Stimulated activated CD8-positive, alpha-beta memory T cell treated with anti-CD3 and anti-CD28 coated beads, Interleukin-2, amount 100 ng/mL, for 1 hour (primary cell): ENCODE measurements at places on chromosomes 12 and 14.

- DNase-seq = no peak
These were observed 3.5 kb downstream of the AICDA start for GRCh38 chr12:8609061-8609570.

DNA sequence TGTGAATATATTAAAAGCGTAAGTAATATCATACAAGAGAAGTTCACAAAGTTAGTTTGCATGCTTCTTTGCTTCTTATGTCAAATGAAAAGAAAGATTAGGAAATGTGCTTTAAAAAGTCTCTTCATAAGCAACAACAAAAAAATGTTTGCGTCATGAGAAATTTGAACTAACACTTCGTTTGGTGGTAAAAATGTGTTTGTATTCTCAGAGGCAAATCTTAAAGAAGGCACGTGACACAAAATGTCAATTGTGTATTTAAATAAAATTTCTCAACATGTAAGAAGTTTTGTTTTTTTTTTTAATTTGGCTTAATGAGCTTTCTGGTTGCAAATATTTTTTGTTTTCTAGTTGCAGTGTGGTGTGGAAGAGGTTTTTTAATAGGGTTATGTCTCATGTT, 93.8 kb downstream of the TMTC2 start:
- no peak for DNase-seq

DNA sequence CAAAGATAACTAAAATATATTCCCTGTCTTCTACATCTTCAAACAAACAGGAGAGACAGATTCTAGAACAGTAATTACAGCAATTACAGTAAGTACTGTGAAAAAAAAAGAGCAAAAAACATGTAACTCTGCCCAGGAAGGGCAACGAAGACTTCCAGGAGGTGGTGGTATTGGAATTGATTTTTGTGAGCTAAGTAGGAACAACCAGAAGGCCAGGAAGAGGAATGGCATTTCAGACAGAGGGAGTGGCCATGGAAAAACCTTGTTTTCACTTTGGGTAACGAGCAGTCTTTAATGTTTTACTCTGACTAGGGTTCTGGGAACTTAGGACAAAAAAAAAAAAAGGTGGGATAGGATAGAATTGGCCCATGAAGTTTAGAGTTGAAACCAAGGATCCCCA, 196.3 kb upstream of the PLEKHG7 start:
- DNase-seq = no peak

- no peak for DNase-seq
These were observed 32.0 kb downstream of the CDK17 start for GRCh38 chr12:96368233-96368632.

- DNase-seq = no peak
These were observed 286.9 kb downstream of the RAD51B start for GRCh38 chr14:68106456-68106855.

- no peak for DNase-seq
These were observed 88.1 kb upstream of the ETV6 start for GRCh38 chr12:11561411-11561810.

DNA sequence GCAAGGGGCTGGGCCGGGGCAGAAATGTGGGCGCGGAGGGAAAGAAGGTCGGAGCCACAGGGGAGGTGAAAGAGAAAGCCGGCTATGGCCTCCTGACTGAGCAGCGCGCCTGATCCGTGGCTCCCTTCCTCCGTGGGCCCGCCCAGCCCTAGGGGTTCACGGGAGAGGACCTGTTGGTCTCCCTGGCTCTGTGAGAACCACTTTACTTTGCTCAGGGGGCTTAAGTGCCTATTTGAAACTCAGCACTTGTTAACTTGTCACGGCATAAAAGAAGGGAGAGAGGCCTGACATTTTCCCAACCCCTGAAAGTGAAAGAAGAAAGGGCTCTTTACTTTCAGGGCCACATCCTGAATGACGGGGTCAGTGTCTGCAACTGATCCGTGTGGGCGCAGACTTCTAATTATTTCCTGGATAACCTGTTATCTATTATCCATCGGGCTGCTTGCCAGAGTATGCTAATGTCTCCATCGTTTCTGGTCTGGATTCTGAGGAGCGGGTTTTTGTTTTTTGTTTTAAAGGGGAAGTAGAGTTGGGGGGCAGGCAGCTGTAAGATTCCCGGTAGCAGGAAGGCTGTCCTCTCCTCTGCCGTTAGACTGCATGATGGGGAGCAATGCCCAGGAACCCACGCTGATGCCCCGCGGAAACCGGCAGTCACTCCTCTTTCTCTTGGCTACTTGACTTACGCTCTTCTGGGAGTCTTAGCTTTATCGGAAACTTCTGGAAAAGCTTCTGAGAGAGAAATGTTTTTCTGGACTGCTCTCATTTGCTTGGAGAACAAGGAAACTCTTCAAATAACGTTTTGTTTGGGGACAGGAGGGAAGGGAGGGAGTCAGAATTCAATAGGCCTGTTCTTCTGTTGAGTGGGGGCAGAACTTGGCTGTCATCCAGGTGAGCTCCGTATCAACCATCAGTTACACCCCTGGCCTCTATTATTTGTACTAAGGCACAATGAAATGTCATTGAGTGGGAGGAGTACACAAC, 127.7 kb upstream of the MAX start:
- no peak for DNase-seq
